ENCODE measurements at places on chromosomes 11 and 22.
A peak's percentile ranks its signal among the peaks of the same experiment; 100 is the strongest.

GRCh38 chr22:35177811-35178210 lies 79.5 kb upstream of the HMGXB4 start:
- DNase-seq: no peak

DNA sequence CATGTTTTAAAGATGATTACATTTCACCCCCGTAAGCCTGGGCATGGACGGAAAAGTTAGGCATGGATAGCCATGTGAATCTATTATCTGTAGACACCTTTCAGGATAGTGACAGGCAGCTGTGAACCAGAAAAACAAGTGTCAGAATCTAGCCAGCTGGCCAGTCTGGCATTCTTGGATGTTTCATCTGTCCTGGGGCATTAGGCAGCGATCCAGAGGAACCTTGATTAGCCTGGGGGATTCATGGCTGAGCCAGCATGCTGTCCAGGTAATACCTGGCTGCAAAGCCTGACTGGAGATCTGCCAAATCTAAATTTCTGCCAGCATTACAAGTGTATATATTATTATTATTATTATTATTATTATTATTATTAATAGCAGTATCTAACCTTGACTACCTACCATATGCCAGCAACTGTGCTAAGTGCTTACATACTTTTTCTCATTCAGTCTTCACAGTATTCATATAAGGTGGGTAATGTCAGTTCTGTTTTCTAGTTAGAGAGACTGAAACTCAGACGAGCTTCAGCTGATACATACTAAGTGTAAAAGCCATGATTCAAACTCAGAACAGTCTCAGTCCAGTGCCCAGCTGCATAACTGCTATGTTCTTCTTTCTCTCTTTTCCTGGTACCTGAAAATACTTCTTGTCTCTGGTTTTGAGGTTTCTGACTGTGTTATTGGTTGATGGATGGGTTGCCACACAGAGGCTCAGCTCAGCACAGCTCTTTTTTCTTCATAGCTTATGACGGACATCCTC lies 12.8 kb downstream of the BMAL1 start:
- no peak for DNase-seq

DNA sequence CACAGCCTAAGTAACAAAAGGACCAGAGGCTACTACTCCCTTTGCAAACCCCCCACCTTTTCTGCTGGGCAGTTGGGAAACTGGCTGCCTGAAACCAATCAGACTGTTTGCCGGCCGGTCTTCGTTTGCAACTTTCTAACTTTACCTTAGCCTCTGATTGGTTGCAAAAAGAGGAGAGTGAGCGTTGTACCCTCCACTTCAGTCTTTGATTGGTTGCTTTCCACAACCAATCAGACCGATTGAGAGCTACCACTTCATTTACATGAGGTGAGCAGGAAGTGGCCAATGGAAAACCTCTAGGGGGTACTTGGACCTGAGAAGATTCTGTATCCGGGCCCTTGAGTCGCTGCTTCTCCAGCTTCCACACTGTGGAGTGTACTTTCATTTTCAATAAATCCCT lies 18.8 kb upstream of the CLNS1A start:
- no peak for DNase-seq

DNA sequence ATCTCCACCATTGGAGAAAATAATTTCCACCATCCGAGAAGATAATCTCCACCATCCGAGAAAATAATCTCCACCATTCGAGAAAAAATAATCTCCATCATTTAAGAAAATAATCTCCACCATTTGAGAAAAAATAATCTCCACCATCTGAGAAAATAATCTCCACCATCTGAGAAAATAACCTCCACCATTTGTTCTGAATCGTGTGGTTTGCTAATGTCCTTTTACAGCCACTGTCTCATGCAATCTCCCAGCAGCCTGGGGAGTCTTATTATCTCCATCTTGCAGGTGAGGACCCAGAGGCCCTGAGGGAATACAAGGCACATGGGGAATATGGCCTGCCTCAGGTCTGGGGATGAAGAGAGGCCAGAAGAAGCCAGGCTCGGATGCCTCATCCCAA lies 54.1 kb upstream of the TCF20 start:
- DNase-seq: no peak

DNA sequence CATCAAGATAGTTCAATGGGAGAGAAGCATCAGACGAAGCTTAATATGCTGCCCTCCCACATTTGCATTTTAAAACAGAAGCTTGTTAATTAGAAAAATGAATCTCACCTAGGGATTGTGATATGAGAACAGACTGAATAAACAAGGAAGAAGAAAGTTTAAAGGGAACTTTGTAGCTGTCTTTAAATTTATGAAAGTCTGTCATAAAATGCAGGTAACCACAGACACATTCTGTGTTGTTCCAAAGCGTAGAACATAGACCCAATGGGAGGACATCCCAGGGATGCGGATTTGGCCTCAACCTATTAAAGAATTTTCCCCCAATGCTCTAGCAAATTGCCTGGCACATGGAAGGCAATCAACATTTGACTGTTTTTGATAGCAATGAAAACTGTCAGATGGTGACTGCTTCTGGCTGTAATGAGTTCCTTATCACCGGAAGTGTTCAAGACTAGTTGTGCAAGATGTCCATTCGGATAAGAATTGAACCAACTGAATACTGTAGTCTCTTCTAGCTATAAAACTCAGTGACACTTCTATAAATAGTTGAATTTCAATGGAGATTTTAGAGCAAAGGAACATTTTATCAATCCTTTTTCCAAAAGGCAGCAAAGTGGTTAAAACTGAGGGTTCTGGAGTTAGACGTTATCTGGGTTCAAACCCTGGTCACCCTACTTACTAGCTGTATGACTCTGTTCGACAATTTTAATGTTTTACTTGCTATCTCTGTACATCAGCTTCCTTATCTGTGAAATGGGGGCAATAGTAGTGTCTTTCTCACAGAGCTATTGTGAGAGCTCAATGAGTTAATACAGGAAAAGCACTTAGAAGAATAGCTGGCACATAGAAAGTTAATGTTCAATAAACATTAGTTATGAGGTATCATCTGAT lies 64.9 kb downstream of the LIF start:
- DNase-seq: no peak

GRCh38 chr11:62669420-62670161 lies 1.9 kb upstream of the UQCC3 start:
- DNase-seq: no peak

DNA sequence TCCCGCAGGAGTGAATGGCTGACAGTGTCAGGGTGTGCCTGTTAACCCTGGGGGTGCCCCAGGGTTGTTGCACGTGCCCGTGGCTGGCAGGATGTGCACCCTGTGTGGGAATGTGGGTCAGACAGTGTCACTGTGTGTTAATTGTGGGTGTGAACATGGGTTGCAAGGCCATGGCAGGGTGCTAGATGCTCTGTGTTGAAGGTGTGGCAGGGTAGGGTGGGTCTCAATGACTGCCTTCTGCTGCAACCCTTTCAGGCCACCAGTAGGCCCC lies 8.3 kb downstream of the RIN1 start:
- DNase-seq: peak; percentile 33

DNA sequence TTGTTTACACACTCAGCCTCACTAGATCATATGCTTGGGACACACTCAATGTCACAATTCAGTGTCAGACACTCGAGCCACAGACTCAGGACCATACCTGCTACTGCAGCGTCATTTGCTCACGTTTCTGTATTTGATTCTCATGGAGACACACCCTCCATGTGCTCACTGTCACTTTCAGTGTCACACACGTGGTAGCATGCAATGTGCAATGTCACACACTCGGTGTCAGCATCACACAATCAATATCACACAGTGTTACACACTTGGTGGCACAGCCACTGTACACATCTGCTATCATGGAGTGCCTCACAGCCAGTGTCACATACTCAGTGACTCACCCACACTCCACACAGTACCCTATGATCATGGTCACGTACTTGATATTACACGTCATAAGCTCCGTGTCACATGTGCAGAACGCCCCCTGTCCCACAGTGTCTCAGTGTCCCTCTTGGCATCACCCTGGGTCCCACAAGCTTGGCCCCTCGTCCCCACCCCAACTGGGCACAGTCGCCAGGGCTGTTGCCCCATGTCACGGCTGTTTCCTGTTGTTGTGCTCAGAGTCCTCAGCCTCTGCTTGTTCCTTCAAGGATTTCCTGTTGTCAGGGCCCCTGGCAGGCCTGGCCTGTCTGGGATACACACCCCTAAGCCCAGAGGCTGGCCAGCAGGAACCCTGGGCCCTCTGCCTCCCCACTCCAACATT lies 49.6 kb downstream of the PDE2A start:
- no peak for DNase-seq

DNA sequence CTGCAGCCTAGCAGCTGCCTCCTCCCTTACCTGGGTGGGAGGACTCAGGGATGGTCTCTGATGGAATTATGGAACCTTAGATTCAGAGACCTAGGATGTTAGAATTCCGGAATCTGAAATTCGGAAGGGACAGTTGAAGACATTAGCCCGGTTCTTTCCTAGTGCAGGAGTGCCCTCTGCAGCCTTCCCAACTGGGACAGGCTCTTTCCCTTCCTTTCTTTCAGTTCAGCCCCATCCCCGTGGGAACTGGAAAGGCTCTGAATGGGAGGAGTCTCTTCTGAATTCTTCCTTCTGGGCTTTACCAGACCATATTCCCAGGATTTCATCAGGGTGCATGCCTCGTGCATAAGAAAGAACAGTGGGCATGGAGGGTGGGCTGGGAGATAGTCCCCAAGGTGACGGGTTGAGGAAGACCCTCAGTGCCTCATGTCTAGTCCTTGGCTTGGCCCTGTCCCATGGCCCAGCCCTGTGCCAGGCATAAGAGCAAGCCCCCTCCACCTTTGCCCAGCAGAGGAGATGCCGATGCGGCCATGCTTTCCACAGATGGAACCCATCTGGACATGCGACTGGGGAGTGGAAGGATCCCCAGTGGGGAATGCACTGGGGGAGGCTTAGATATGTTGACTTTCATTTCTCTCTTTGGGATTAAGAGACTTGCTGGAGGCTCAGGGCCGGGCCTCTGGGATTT lies 14.4 kb downstream of the DNAJB13 start:
- DNase-seq: peak; percentile 50
